ENCODE measurements at places on chromosomes 13 and 19.

- DNase-seq = no peak
Measured at GRCh38 chr13:40165316-40165932, 501.0 kb downstream of the FOXO1 start.

DNA sequence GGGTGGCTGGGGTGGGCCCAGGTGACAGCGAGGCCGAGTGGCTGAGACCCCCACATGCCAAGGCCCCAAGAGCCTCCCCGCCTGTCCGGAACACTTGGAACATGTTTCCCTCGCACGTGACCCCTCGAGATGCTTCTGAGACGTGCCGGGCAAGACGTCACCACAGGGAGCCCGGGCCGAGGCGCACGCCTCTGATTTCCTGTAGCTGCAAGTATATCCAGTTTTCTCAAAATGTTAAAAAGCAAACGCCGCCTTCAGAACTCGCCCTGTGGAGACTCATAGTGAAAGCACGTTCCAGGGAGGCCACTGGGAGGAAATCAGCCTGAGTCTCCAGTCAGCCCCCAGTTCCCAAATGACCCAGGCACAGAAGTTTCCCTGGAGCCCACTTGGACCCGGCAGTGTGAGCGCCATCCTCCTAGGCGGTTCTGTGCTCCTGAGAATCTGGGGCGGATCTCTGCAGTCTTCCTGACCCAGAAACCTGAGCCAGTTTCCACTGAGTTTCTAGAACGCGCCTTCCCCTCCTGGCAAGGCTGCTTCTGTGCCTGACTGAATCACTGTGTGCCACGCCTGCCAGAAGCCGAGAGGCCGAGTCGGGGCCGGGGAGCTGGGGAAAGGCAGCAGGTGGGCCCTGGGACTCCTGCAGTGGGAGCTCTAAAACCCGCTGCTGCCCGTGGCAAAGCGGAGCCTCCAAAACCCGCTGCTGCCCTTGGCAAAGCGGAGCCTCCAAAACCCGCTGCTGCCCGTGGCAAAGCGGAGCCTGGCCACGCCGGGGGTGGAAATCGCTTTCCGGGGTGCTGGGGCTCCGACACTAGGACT is 179.3 kb downstream of the KDM4B start:
- DNase-seq = no peak

- no peak for DNase-seq
Measured at GRCh38 chr13:50812242-50812641, 31.2 kb downstream of the DLEU7 start.

DNA sequence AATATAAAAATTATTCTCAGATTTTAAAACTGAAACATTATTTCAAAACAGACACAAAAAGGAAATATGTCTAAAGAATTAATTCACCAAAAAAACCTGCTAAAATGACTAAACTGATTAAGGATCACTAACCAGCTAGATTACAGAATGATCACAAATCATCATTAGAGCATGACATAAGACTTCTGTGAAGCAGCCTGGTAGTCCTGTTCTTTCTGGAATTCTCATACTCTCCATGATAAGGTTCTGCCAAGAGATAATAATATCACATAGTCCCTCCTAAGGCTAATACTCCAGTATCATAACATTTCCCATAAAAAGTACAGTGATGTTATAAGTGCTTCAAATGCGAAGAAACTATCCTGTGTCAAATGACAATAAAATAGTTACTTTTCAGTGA is 1814.9 kb downstream of the SLITRK5 start:
- DNase-seq = no peak

DNA sequence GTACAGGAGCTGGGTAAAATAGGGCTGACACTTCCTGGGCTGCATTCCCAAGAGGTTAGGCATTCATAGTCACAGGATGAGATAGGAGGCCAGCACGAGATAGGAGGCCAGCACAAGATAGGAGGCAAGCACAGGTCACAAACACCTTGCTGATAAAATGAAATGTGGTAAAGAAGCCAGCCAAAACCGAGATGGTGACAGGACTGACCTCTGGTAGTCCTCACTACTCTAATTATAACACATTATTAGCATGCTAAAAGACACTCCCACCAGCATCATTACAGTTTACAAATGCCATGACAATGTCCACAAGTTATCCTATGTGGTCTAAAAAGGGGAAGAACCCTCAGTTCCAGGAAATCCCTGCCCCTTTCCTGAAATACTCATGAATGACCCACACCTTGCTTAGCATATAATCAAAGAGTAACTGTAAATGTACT is 20.9 kb upstream of the IGSF23 start:
- DNase-seq = no peak

DNA sequence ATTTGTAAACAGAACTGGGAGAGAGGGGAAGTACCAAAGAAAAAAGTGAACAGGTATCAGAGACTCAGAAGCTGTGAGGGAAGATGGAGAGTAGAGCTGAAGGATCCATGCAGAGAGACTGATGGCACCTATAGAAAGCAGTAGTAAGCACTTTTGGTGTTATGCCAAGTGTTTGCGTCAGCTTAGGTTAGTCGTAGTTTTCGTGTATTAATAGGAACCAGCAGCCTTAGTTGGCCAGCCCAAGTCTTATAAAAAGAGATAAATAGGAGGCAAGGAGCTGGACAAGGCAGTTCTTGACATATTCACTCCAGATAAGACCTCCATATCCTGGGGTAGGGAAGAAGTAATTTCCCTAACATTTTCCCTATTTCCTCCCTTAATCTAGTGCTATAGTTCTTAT is 214.2 kb downstream of the OXGR1 start:
- DNase-seq = no peak

- DNase-seq = no peak
Measured at GRCh38 chr19:51064534-51065220, at the start of gene KLK13. Gene KLK13 (minus strand): TSS chr19:51065092. CDS start chr19:51065067, 25 bp downstream.

Measured in stimulated activated CD8-positive, alpha-beta memory T cell treated with anti-CD3 and anti-CD28 coated beads, Interleukin-15, amount 100 ng/mL, for 1 hour (primary cell).